ENCODE measurements at places on chromosomes 6 and 20. TPM values are rescaled to one million over a fixed set of nuclear protein-coding genes. Genes with fewer than 3 reads are reported as not detected.

- peaks cover 4% of the 10 kb centered on the region for H3K4me1 ChIP-seq
- peak overlapping the region; percentile 69 for H3K27ac ChIP-seq
- peak overlapping the region; percentile 71 for H3K4me3 ChIP-seq
- H3K27me3 ChIP-seq: no peaks in the 10 kb centered on the region
- H3K36me3 ChIP-seq: no peaks in the 10 kb centered on the region
- DNase-seq: no peak
Measured at GRCh38 chr6:21586740-21587178, 6.8 kb upstream of the SOX4 start.

- DNase-seq: no peak
- no peaks in the 10 kb centered on the region for H3K27me3 ChIP-seq
- no peaks in the 10 kb centered on the region for H3K36me3 ChIP-seq
- H3K4me3 ChIP-seq: peak overlapping the region; percentile 53
- peak overlapping the region; percentile 42 for H3K27ac ChIP-seq
- peaks cover 52% of the 10 kb centered on the region for H3K4me1 ChIP-seq
Measured at GRCh38 chr6:130967502-130968445, 95.3 kb downstream of the EPB41L2 start.

GRCh38 chr6:111696814-111697213 is 91.1 kb upstream of the TRAF3IP2 start:
- no peak overlapping the region for H3K27ac ChIP-seq
- H3K36me3 ChIP-seq: peaks cover 28% of the 10 kb centered on the region
- DNase-seq: no peak
- H3K27me3 ChIP-seq: no peaks in the 10 kb centered on the region
- peaks cover 14% of the 10 kb centered on the region for H3K4me1 ChIP-seq

ANGPT4 gene
- 0.32 TPM for total RNA-seq

DNA sequence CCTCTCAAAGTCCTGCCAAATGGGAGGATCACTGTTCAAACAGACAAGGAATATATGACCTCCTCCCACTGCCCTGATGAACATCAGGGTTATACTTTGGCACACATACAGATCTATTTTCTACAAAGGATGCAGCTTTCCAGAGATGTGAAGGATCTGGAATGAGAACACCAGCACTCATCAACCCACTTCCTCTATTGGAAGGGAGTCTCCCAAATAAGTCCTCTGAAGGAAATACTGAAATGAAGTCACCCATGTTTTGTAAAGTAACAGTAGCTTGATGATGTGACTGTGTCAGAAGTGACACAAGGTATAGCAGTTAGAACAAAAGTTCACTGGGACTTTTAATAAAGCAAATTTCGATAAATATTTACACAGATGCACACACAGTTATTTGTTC is 104.9 kb downstream of the OGFRL1 start:
- no peak for DNase-seq
- H3K27me3 ChIP-seq: no peaks in the 10 kb centered on the region
- H3K36me3 ChIP-seq: peaks cover 18% of the 10 kb centered on the region
- no peak overlapping the region for H3K4me3 ChIP-seq

GRCh38 chr6:48735846-48736245 is 624.8 kb upstream of the PTCHD4 start:
- H3K36me3 ChIP-seq: no peaks in the 10 kb centered on the region
- no peak for DNase-seq
- H3K4me1 ChIP-seq: no peaks in the 10 kb centered on the region
- H3K27me3 ChIP-seq: no peaks in the 10 kb centered on the region
- no peak overlapping the region for H3K4me3 ChIP-seq

GRCh38 chr6:7750197-7750596 is 24.3 kb downstream of the BMP6 start:
- no peak overlapping the region for H3K27ac ChIP-seq
- no peaks in the 10 kb centered on the region for H3K36me3 ChIP-seq
- DNase-seq: no peak
- no peaks in the 10 kb centered on the region for H3K27me3 ChIP-seq
- H3K4me1 ChIP-seq: no peaks in the 10 kb centered on the region

DNA sequence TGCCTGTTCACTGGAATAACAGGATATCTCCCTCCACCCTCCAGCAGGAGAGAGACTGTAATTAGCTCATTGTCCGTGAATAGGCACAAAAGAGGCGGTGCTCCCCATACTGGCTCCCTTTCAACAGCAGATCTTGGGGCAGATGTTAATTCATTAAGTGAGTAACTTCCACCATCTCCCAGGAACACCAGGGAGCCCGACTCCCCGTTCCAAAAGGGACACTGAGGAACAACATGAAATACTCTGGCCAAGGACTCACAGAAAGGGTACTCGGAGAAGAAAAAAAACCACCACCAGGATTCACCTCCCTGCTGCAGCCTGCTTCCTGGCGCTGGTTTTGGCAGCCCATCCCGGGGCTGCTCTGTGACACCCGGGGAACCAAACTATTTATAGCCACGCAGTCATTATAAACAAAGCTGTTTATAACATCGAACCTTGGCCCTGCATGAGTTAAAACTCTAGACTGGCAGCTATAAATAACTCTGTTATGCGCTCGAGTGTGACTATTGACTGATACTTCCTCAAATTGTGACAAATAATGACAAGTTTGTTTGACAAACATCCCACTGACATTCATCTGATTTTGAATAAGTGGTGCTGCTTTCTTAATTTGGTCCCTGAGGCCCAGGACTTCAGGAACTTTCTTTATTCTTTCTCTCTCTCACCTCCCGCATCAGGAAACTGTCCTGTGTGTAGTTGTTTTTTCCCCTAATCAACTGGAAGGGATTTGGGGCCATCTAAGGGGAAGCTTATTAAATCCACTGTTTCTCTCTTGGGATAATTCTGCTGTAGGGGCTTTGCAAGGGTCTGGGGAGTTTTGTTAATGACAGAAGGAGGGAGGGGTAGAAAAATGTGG is 521.6 kb downstream of the CD83 start:
- peak overlapping the region; percentile 69 for H3K27ac ChIP-seq
- peak; percentile 75 for DNase-seq
- H3K4me3 ChIP-seq: peak overlapping the region; percentile 35
- H3K4me1 ChIP-seq: peaks cover 4% of the 10 kb centered on the region
- no peaks in the 10 kb centered on the region for H3K36me3 ChIP-seq

DNA sequence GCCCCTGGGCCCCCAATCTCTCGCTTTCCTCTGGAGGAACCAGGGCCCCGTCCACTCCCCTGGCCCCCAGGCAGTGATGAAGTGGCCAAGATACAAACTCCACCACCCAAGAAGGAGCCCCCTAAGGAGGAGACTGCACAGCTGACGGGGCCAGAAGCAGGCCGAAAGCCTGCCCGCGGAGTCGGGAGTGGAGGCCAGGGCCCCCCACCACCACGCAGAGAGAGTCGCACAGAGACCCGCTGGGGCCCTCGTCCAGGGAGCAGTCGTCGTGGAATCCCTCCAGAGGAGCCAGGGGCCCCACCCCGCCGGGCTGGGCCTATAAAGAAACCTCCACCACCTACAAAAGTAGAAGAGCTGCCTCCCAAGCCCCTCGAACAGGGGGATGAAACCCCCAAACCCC is 10.7 kb downstream of the PRRC2A start:
- no peak for DNase-seq
- H3K4me1 ChIP-seq: no peaks in the 10 kb centered on the region
- H3K4me3 ChIP-seq: no peak overlapping the region
- no peak overlapping the region for H3K27ac ChIP-seq
- no peaks in the 10 kb centered on the region for H3K27me3 ChIP-seq

- H3K4me3 ChIP-seq: no peak overlapping the region
- no peak for DNase-seq
- peaks cover 25% of the 10 kb centered on the region for H3K36me3 ChIP-seq
- no peaks in the 10 kb centered on the region for H3K27me3 ChIP-seq
- H3K27ac ChIP-seq: no peak overlapping the region
- no peaks in the 10 kb centered on the region for H3K4me1 ChIP-seq
Measured at GRCh38 chr6:167020206-167020605, 21.0 kb downstream of the CEP43 start.

- H3K27ac ChIP-seq: no peak overlapping the region
- no peak for DNase-seq
- H3K27me3 ChIP-seq: peaks cover 4% of the 10 kb centered on the region
- H3K4me1 ChIP-seq: no peaks in the 10 kb centered on the region
- H3K36me3 ChIP-seq: no peaks in the 10 kb centered on the region
- H3K4me3 ChIP-seq: no peak overlapping the region
Measured at GRCh38 chr20:48171626-48172356, 386.5 kb upstream of the SULF2 start.

SLC35F1 gene
- total RNA-seq: 5.0 TPM

- no peak overlapping the region for H3K4me3 ChIP-seq
- peaks cover 4% of the 10 kb centered on the region for H3K36me3 ChIP-seq
- DNase-seq: no peak
- H3K27me3 ChIP-seq: no peaks in the 10 kb centered on the region
Measured at GRCh38 chr6:131568726-131569125, 4.3 kb upstream of the ARG1 start.

CPNE5 gene
- 111 TPM for total RNA-seq

IMPG1 gene
- total RNA-seq: not detected

DNA sequence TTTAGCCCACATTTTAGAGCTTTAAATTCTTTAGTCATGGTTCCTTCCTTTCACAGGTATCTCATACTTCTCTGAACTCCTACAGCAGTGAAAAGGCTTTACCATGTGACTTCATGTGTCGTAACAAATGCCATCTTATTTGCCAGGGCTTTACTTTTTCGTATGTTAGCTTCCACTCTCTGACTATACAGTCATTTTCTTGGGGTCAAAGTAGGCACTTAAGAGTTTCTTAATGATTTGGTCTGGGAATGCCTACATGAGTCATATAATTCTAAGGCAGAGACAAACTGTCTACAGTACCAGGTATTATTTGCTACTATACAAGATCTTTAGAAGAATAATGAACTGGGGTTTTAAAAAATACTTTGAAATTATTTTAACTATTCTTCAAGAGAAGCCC is 15.0 kb downstream of the RAB23 start:
- no peaks in the 10 kb centered on the region for H3K36me3 ChIP-seq
- no peak for DNase-seq
- H3K27me3 ChIP-seq: no peaks in the 10 kb centered on the region
- H3K4me1 ChIP-seq: no peaks in the 10 kb centered on the region
- no peak overlapping the region for H3K27ac ChIP-seq
- H3K4me3 ChIP-seq: no peak overlapping the region

GRCh38 chr6:65650086-65650485 is 56.9 kb downstream of the EYS start:
- no peak for DNase-seq
- H3K27ac ChIP-seq: no peak overlapping the region
- no peak overlapping the region for H3K4me3 ChIP-seq
- no peaks in the 10 kb centered on the region for H3K27me3 ChIP-seq
- H3K36me3 ChIP-seq: no peaks in the 10 kb centered on the region

GRCh38 chr6:31005249-31006020 is 4.8 kb upstream of the MUC22 start:
- H3K4me3 ChIP-seq: no peak overlapping the region
- no peaks in the 10 kb centered on the region for H3K36me3 ChIP-seq
- peaks cover 9% of the 10 kb centered on the region for H3K4me1 ChIP-seq
- no peaks in the 10 kb centered on the region for H3K27me3 ChIP-seq
- DNase-seq: peak; percentile 34

GRCh38 chr6:147625946-147626345 is 117.5 kb downstream of the SAMD5 start:
- H3K4me1 ChIP-seq: no peaks in the 10 kb centered on the region
- no peak overlapping the region for H3K27ac ChIP-seq
- no peaks in the 10 kb centered on the region for H3K36me3 ChIP-seq
- DNase-seq: no peak
- no peak overlapping the region for H3K4me3 ChIP-seq

DNA sequence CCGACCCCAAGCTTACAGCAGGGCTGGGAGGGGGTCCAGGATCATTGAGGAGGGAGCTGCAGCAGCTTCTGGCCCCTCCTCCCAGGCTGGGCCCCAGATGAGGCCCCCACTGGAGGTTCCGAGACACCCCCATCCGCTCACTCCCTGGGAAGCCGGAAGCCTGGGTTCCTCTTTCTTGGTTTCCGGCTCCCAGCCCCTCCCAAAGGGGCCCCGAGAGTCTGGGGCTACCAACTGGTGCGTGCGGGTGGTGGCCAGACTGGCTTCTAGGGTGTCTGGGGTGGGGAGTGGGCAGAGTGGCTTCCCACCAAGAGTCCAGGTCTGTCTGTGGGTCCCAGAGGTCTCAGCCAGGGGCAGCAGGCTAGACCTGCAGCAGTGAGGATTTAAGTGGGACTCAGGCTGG is 2.2 kb downstream of the RGS19 start:
- H3K36me3 ChIP-seq: peaks cover 15% of the 10 kb centered on the region
- no peak overlapping the region for H3K4me3 ChIP-seq
- no peaks in the 10 kb centered on the region for H3K4me1 ChIP-seq
- no peak for DNase-seq

- H3K4me1 ChIP-seq: peaks cover 11% of the 10 kb centered on the region
- peak overlapping the region; percentile 42 for H3K27ac ChIP-seq
- peaks cover 11% of the 10 kb centered on the region for H3K36me3 ChIP-seq
- no peak for DNase-seq
- no peaks in the 10 kb centered on the region for H3K27me3 ChIP-seq
Measured at GRCh38 chr20:59016795-59017492, 2.3 kb upstream of the TUBB1 start.

DNA sequence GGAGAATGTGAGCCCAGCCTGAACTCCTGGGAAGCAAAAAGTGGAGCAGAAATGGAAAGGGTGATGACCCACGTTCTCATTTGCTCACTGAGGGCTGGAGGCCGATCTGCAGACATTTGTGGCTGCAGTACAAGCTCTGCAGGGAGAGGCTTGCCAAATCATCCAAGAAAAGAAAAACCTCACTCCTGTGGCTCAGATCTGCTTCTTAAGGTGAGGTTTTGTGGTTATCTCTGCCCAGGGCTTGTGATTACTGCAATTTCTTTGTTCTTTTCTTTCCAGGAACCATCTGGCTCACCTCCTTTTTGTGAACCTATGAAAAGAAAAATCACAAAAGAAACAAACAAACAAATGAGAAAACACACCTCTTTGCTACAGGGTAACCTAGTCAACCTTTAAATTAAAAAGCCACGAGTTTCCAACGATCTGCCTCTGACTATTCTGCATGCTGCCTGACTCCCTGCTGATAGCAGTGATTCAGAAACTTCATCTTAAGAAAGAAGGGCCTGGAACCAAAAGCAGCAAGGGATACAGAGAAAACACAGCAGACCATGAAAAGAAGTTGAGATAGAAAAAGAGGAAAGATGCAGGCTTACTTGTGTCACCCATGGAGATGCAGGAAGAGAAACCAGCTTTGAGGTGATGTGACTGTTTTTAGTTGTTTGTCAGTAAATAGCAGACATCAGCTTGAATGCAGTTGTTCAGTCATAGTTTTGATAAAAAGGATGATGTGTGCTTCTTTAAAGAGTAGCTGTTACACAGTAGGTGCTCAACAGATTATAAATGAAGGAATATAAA is 165.1 kb downstream of the LMBRD1 start:
- H3K4me1 ChIP-seq: no peaks in the 10 kb centered on the region
- DNase-seq: no peak
- no peak overlapping the region for H3K4me3 ChIP-seq
- no peak overlapping the region for H3K27ac ChIP-seq
- H3K27me3 ChIP-seq: no peaks in the 10 kb centered on the region
